Activated gamma-delta T cell treated with anti-CD3 and anti-CD28 coated beads, Interleukin-2, amount 50 U/mL, for 16 hours (primary cell): ENCODE measurements at places on chromosomes 4 and X.

GRCh38 chr4:163556177-163556576, 61.7 kb downstream of the TMA16 start:
- no peak for DNase-seq

DNA sequence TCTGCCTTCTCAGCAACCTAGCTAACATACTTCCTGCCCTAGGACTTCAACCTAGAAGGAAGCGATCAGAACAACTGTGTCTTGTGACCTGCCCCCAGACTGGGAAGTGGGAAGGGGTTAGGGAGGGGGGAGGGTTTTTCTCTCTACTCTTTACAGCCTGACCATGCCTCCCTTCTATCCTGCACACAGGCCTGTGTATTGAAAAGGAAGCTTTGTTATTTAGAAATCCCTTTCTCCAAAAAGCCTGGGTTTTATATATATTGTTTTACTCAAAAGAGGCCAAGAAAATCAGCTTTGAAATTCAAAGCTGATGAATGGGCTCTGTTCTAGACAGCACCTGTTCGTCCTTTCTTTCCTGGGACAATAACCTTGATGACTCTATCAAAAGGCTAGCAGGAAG, 35.2 kb upstream of the SMS start:
- DNase-seq: no peak

GRCh38 chrX:131779741-131780140, 235.9 kb downstream of the OR13H1 start:
- no peak for DNase-seq

- no peak for DNase-seq
Measured at GRCh38 chr4:52622564-52622963, 36.5 kb downstream of the USP46 start.

DNA sequence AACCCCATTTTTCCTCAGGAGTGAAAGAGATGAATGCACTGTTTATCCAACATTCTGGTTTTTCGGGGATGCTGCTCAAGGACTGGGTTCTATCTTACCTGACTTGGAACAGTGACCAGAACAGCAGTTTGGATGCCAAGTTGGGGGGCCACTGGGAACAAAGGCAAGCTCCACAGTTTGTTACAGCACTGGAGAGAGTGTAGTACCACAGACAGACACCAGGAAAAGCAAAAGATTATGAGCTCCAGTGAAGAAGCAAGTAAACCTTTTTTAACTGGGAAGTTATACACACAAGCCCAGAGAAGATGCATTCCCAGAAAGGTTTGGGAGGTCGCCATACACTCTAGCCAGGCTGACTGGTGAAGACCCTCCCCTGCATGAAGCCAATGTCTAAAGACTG, 13.6 kb downstream of the C4orf36 start:
- no peak for DNase-seq

DNA sequence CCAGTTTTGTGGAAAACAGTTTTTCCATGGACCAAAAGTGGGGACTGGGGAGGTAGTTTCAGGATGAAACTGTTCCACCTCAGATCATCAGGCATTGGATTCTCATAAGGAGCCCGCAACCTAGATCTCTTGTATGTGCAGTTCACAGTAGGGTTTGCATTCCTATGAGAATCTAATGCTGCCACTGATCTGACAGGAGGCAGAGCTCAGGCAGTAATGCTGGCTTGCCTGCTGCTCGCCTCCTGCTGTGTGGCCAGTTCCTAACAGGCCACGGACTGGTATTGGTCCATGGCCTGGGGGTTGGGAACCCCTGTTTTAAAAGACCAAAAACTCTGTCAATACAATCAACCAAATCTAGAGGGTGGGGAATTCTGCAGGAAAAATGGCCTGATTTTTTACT, 100.0 kb upstream of the EOLA2 start:
- no peak for DNase-seq

- no peak for DNase-seq
Measured at GRCh38 chr4:40842318-40842717, 92.6 kb downstream of the NSUN7 start.

- no peak for DNase-seq
Measured at GRCh38 chr4:44985152-44985551, 258.8 kb upstream of the GNPDA2 start.

GRCh38 chrX:151177141-151178027, 1.0 kb downstream of the GPR50 start:
- DNase-seq: no peak

DNA sequence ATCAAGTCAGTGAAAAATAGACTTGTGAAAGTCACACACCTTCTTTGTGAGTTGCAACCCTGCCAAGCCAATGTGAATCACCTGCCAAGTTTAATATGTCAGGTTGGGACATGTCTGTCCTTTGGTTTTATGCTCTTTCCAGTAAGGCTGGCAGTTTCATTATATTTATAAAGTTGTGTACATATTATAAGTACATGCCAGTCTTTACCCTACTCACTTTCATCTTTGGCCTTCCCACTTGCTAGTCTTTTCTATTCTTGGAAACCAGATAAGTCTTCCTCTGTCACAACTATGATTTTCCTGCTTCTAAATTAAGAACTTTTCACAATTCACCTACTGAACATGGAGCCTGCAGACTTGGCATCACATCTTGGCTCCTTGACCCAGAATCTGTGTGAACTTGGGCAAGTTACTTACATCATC, 680.7 kb upstream of the BOD1L1 start:
- DNase-seq: no peak

DNA sequence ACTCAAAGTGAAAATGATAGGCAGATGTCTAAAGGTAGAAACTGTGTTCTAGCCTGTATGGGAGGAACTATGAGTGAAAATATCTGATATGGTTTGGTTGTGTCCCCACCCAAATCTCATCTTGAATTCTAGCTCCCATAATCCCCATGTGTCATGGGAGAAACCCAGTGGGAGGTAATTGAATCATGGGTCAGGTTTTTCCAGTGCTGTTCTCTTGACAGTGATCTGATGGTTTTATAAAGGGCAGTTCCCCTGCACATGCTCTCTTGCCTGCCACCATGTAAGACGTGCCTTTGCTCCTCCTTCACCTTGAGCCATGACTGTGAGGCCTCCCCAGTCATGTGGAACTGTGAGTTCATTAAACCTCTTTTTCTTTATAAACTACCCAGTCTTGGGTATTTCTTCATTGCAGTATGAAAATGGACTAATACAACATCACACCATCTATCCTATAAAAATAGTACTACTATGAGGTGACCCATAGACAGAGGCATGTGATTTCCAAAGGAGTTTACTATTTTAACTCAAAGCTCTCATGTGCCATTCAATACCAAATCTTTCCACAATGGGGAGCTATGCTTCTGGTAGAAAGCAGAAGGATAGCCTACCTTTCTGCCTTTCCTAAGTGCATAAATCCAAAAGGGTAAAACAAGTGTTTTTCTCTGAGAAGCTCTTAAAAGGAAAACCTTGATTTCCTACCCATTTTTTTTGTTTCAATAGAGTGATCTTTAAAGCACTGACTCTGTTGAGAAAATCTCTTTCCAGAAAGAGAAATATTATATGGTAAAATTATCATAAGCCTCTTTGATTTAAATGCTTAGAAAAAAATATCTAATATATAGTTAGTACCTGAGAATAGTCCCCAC, 38.8 kb downstream of the SEC31A start:
- DNase-seq: no peak

GRCh38 chr4:66769441-66769840, 775.9 kb downstream of the CENPC start:
- DNase-seq: no peak

DNA sequence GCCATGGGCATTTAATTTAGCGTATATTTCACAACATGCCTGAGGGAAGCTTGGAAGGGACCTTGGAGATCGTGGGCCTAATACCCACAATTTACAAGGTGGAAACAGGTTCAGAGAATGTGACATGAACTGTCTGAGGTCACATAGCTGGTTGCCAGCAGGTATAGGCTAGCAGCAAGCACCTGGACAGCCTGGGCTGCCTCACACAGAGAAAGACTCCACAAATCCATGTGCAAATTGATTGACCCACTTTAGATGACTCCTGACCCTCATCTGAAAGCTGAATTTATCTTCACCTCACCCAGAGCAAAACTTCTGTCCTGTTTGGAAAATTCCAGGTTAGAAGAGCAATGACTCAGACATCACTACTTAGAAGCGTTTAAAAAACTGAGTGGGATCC, 5.8 kb downstream of the PTTG2 start:
- DNase-seq: no peak

- peak; percentile 26 for DNase-seq
Measured at GRCh38 chr4:1072830-1073446, 40.4 kb downstream of the RNF212 start.

GRCh38 chrX:9560219-9560618, 95.4 kb downstream of the TBL1X start:
- DNase-seq: no peak

DNA sequence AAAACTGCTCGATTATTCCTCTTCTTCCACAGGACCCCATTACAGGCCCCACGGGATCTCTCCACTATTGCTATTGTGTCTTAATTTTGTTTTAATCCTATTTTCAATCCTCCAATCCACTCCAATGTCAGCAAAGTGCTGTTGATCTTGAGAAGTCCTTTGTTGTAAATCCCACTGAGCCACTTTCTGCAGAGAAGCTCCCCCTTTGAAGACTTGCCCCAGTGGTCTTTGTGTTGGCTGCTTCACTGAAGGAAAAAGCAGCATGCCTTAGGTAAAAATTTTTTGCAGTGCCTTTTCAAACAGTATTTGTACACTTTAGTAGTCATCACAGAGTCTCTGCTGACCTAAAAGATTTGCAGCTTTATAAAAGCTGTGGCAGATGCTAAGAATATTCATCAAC, 252.0 kb upstream of the SLC7A11 start:
- DNase-seq: no peak

DNA sequence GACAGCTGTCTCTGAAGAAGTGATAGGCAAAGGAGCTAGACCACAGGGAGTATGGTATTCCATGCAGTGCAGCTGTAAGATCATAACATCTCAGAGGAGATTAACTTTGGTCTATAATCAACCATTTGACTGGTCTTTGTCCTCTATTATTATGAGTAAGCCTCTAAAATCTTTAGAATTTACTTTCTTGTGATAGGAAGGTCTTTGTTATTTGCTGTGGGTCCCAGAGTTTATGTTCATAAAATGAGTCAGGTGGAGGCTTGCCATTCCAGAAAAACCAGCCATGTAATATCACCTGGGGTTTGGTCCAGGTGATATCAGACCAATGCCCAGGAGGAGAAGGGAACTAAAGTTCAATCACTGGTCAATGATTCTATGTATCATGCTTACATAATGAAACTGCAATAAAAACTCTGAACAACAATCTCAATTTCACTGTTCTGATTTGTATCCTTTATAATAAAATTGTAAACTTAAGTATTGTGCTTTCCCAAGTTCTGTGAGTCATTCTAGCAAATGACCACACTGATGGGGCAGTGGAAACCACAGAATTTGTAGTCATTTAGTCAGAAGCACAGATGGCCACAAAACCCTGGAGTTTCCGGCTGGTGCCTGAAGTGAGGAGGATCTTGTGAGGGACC, 239.6 kb upstream of the TRAM1L1 start:
- DNase-seq: no peak

GRCh38 chr4:86006057-86006456, 353.8 kb downstream of the MAPK10 start:
- no peak for DNase-seq

GRCh38 chr4:182257503-182257902, 14.3 kb downstream of the TENM3 start:
- no peak for DNase-seq

DNA sequence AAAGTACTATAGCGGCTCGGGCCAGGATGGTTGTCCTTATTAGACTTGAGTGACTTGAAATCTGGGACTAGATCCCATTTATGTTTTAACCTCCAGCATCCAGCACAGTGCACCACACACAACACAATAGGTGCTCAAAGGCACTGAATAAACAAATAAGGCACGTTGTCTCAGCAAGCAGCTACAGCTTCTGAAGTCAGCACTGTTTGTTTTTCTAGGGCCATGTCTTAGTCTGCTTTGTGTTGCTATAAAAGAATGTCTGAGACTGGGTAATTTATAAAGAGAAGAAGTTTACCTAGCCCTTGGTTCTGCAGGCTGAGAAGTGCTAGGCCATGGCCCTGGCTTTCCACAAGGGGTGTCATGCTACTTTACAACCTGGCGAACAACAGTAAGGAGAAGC, 102.1 kb upstream of the LNX1 start:
- DNase-seq: no peak

GRCh38 chr4:90503677-90504076, 376.5 kb downstream of the CCSER1 start:
- no peak for DNase-seq

DNA sequence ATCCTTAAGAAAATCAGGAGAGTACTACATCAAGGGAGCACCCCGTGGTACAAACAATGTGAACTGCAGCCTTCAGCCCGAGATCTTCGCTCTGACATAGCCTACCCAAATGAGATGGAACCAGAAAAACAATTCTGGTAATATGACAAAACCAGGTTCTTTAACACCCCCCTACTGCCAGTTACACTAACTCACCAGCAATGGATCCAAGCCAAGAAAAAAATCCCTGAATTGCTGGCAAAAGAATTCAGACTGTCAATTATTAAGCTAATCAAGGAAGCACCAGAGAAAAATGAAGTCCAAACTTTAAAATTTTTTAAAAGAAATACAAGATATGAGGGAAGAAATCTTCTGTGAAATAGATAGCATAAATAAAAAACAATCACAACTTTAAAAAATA, 101.7 kb upstream of the KLF8 start:
- DNase-seq: no peak

GRCh38 chr4:41358647-41359421, 102.1 kb downstream of the UCHL1 start:
- DNase-seq: no peak
